Ascending aorta (tissue), 2 donors: ENCODE measurements at places on chromosomes 7 and 10.

DNA sequence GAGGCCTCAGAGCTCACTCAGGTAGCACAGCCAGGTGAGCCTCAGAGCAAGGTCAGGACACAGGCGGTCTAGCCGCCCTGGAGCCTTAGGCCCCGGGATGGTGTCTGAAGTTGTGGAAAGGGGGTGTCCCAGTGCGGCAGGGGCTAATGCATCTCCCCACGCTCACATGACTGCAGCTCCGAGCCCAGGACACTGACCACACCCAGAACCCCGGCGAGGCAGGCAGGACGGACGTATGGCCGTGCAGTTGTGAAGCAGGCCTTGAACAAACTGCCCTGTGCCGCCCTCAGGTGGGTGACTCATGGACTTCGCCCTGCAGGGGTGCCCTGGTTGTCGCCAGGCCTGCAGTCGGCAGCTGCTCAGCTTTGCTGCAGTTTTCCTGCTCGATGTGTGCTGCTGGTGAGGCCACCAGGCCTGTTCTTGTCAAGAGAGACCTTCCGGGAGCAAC lies 5.0 kb upstream of the PRKAR1B start:
- DNase-seq = no peak

GRCh38 chr7:7746458-7746857 lies 28.1 kb upstream of the RPA3 start:
- no peak for DNase-seq

DNA sequence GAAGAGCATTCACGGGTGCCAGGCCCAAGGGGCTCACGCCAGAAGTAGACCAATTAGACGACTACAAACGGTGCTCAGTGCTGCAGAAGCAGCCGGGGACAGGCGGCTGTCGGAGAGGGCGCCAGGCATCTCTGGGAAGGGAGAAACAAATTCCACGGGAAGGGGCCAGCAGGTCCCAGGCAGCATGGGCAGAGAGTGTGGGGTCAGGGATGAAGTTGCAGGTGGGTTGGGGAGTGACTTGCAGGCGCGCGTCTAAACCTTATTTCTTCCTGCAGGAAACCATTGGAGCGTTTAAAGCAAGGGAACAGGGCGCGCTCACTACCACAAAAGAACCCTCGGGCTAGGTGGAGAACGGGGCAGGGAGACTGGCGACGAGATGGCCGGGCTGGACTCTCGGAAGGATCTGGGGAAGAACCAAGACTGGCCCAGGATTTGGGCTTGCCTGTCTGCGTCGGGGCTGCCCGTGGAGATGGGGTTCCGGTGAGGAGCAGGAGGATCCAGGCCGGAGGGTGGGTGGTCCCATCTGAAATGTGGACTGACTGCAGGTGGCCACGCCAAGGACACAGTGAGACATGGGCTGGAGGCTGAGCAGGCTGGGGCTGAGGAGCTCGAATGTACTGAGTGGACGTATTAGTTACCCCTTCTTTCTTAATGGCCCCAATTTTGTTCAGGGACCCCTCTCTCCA lies 116.3 kb upstream of the DIP2C start:
- no peak for DNase-seq

DNA sequence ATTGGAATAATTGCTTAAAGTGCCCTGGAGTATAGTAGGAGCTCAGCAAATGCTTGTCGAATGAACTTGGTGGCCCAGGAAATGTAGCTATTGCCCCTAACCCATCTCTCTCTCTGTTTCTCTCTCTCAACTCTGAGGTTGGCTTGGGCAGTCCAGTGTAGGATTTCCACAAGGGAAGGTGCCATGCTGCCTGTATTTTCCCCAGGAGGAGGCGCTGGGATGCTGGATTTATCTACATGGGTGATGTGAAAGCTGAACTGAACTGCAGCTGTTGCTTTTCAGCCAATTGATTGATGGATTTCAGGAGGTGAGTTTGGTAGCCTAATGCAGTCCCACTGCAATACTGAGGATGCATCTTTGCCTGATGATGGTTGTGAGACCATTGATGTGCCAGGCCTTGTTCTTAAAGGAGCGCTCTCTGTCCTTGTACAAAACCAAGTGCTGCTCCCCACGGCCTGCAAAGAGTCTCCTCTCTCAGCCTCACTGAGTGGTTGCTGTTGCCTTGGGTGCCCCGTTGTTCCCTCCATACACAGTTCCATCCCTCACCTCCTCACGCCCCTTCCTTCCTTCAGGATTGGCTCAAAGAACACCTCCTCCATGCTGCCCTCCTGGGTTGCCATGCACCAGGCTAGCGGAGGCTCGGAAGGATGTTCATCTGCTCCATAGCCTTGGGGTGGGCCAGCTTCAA lies 200.6 kb downstream of the GLRX3 start:
- no peak for DNase-seq

GRCh38 chr10:60549686-60550085 lies 160.0 kb upstream of the ANK3 start:
- no peak for DNase-seq

GRCh38 chr10:10438335-10439100 lies 579.2 kb upstream of the CELF2 start:
- no peak for DNase-seq
